ENCODE measurements at places on chromosomes 12 and 14. TPM values are rescaled to one million over a fixed set of nuclear protein-coding genes. Genes with fewer than 3 reads are reported as not detected.

SSTR1 gene
- 1.9 TPM for total RNA-seq

B3GNT4 gene
- 1.6 TPM for total RNA-seq

LPAR5 gene
- 0.57 TPM for total RNA-seq

DNA sequence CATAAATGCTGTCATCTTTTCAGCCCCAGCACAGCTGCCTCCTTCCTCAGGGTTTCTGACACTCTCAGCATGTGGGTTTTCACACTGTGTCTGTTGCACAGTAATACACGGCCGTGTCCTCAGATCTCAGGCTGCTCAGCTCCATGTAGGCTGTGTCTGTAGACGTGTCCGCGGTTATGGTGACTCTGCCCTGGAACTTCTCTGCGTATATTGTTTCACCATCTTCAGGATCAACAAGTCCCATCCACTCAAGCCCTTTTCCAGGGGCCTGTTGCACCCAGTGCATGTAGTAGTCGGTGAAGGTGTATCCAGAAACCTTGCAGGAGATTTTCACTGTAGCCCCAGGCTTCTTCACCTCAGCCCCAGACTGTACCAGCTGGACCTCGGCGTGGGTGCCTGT lies 1210.6 kb downstream of the TMEM121 start:
- DNase-seq: no peak

GRCh38 chr12:63150713-63151622 lies at the start of gene AVPR1A:
TSS of gene AVPR1A (minus strand) at chr12:63151201. CDS start at chr12:63150836, 365 bp downstream.
- peak; percentile 67 for DNase-seq

- no peak for DNase-seq
These were observed 345.2 kb upstream of the FKBP4 start for GRCh38 chr12:2449586-2449985.

DNA sequence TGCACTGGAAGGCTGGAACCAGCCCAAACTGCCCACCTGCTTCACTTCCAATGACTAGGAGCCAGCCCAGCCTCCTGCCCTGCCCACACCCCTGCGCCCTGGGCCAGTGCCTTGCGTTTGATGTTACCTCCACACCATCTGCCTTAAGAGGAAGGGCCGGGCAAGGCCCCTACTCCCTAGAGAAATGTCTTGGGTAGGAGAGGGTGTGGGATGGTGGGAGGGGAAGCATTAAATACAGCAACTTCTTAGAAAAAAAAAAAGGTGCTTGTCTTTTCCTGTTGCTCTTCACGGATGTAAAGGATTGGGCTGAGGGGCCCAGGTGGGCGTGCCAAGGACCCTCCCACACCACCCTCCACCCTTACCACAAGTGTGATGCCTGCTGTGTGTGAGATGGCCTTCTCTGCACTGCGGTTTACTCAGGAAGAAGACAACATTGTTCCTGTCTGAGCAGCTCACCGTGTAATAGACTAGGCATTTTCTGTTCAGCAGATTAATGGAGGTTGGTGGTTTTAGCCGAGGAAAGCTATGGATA lies 99.9 kb downstream of the NINJ2 start:
- DNase-seq: no peak

- DNase-seq: no peak
These were observed 102.4 kb upstream of the CCDC196 start for GRCh38 chr14:66383771-66384170.
